BE2C (cell line): ENCODE measurements at places on chromosomes 1 and 21.

DNA sequence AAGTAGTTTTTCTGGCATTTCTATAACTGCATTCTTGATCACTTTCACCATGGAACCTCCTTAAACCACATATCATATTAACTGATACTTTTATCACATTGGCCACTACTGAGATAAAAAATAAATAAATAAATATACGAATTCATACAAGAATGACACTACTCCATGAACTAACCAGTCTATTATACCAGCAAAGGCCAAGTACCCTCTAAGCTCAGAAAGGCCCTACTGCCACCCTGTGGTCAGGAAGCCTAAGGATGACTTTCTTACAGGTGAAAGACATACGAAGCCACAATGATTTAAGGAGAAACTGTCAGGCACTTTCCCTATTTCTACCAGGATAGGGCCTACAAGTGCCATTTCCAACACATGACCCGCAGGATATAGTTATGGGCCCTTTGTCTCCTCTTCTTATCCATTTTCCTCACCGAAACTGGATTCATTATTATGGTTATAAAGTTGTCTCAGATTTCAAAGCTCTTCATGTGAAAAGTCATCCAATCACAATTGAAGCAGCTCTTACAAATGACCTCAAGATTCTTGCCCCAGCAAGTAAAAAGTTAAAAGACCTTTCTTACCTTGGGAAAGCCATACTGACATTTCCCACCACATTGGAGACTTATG lies 23.9 kb downstream of the DNAJC8 start:
- DNase-seq, result peak; percentile 47

DNA sequence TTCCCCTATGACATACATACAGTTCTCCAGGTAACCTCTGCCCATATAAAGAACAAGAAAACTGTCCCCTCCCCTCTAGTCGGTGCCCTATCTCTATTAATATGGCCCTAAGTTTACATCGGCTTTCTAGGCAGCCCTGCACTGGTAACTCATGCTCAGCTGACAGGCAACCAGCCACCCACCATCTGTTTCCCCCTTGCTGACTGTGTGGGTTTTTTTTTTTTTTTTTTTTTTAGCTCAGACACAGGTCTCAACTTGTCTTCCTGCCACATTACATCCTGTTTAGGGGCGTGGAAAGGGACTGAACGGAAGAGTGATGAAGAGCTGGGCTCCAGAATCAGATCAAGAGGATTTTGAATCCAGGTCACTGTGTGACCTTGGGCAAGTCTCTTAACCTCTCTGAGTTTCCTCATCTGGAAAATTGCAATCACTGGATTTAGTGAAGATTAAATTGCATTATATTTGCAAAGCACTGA lies 14.0 kb downstream of the LAPTM5 start:
- no peak for DNase-seq

DNA sequence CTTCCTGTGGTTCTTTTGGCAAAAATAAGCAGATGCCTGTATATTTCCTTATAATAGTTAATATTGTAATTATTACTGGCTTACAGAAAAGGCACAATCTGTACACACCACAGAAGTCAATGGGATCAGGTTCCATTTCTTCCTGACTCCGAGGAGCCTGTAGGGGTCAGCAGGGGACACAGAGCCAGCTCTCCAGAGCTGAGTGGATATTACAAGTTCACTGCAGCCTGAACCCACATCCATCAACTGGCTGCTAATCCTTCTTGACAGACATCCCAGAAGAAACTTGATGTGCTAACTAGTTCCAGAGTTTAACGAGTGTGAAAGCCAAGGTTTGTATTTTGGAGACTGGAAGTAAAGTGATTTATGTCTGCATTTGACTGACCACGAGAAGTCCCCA lies 203.8 kb downstream of the LMX1A start:
- DNase-seq, result no peak

DNA sequence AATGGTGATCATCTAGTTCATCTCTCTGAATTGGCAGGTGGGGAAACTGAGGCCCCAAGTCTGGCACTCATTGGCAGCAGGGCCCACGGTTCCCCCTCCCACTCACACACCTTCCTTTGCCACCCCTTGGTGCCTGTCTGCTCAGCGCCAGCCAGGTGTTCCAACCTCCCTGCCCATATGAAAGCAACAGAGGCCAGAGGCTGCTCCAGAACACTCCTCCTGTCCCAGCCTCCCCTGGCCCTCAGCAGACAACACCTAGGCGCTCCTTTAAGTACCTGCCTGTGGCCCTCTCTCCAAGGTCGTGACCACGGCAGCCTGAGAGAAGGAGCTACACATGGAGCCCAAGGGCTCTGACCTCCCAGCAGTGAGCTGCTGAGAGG lies 362.3 kb upstream of the VAMP3 start:
- no peak for DNase-seq

GRCh38 chr1:117093870-117094621 lies 27.5 kb downstream of the TRIM45 start:
- DNase-seq, result peak; percentile 5

- no peak for DNase-seq
Measured at GRCh38 chr1:245710961-245711903, 556.4 kb downstream of the KIF26B start.

DNA sequence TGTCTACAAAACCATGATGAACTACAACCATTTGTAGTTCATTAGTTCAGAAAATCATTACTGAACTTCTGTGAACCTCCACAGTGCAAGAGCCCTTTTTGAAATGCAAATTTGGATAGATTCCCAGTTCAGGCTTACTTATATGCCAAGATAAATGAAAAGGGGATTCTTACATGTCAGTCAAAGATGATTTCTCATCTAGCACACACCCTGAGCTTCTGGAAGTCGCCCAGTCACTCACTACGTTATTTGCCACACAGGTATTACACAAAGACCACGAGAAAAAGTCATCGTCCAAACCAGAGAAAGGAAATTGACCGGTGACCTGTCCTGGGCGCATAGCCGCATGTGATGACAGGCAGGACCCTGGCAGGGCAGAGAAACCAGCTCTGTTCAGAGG lies 41.8 kb downstream of the ETS2 start:
- no peak for DNase-seq

GRCh38 chr1:201119206-201120197 lies 7.3 kb upstream of the CACNA1S start:
- peak; percentile 60 for DNase-seq

- no peak for DNase-seq
Measured at GRCh38 chr1:161176468-161177111, 717 bp downstream of the B4GALT3 start.

DNA sequence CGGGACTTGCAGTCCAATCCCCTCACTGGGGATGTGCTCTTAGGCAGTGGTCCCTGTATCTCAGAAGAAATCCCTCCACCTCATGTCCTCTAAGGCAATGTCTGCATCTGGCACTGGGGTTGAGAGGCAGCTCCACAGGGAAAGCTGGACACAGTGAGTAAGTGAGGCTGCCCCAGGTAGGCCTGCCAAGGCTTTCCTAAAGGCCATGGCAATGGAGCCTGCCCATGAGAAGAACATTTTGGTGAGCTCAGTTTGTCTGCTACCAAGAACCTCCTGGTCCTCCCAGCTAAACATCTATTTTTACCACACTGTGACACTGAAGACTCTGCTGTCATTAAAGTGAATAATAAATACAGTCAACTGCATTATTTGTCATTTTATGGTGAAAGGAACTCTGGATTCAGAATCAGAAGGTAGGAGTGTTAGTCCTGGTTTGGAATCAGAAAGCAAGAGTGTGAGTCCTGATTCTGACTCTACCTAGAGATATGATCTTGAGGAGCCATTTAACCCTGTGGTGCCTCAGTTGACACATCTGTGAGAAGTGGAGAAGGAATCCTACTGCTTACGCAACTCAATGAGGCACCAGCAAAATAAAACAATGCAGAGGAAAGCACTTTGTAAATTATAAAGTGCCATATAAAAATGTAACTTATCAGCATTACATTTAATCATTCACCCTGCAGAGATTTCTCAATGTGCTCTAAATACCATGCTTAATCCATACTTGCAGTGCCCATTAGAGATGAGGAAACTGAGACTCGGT lies 41.0 kb downstream of the TBX15 start:
- no peak for DNase-seq

GRCh38 chr1:234724516-234725176 lies 114.7 kb upstream of the IRF2BP2 start:
- peak; percentile 78 for DNase-seq

GRCh38 chr1:232380596-232380995 lies 249.3 kb downstream of the SIPA1L2 start:
- DNase-seq, result no peak

GRCh38 chr1:212255705-212256307 lies 29.4 kb upstream of the PPP2R5A start:
- no peak for DNase-seq

- DNase-seq, result no peak
Measured at GRCh38 chr1:4528590-4528989, 125.8 kb upstream of the AJAP1 start.

GRCh38 chr1:47262787-47263413 lies 30.9 kb upstream of the TAL1 start:
- peak; percentile 19 for DNase-seq

- DNase-seq, result no peak
Measured at GRCh38 chr1:63921359-63921758, 147.5 kb downstream of the ROR1 start.

GRCh38 chr21:46572850-46573249 lies 32.0 kb downstream of the S100B start:
- DNase-seq, result no peak

DNA sequence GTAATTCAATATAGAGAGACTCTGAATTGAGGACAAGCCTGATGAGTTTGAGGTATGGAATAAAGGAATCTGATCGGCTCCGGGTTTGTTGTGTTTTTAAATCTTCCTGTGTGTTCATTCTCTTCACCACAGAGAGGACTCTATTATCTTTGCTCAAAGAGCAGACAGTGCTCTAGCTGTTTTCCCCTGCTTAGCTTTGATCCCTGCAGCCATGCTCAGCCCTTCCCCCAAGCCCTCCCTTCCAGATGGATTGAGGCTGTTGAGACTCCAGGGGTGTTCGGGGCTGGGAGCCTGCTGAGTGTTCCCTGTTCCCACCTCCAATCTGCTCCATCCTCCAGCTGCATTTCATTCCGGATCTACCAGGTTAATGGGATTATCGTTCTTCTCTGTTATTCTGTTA lies 74.2 kb upstream of the CXADR start:
- peak; percentile 31 for DNase-seq

DNA sequence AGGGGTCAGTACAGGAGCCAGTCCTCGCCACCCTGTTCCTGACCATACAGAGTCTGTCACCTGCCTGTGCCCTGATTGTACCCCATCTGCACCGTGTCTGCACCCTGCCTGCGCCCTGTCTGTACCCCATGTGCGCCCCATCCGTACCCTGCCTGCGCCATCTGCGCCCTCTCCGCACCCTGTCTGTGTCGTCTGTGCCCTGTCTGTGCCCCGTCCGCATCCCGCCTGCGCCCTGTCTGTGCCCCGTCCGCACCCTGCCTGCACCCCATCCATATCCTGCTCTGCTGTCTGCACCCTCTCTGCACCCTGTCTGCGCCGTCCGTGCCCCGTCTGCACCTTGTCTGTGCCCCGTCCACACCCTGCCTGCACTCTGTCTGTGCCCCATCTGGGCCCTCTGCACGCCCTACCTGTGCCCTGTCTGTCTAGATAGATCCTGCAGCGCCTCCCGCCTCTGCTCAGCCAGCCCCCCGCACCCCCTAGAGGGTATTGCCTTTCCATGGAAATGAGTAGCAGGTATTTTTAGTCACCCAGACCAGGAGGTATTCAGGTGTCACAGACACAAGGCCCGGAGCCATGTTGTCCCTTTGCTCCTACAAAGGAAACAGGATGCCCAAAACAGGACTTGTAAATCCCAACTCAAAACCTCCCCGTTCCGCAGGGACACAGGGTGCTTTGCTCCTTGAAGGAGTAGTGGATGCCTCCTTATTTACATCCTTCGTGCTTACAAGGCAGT lies 7.7 kb upstream of the NPHP4 start:
- DNase-seq, result no peak

- DNase-seq, result no peak
Measured at GRCh38 chr21:16590186-16590585, 860.4 kb downstream of the USP25 start.

DNA sequence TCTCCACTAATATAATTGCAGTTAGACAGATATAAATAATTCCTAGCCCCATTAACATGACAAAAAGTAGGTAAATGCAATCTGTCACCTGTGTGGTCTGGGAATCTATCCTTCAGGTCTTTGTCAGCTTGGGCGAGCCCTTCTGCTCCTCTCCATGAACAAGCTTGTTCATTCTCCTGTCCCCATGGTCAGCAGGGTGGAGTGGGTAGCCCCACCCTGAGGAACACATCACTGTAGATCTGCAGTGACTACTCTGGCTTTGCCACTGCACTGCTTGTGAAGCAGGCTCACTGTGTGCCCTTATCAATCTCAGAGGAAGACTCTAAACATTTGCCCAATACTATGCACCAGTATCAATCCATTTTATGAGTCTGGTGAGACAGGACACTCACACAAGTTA lies 279.0 kb downstream of the MATN1 start:
- no peak for DNase-seq

GRCh38 chr1:96509339-96509738 lies 212.2 kb upstream of the PTBP2 start:
- DNase-seq, result no peak

DNA sequence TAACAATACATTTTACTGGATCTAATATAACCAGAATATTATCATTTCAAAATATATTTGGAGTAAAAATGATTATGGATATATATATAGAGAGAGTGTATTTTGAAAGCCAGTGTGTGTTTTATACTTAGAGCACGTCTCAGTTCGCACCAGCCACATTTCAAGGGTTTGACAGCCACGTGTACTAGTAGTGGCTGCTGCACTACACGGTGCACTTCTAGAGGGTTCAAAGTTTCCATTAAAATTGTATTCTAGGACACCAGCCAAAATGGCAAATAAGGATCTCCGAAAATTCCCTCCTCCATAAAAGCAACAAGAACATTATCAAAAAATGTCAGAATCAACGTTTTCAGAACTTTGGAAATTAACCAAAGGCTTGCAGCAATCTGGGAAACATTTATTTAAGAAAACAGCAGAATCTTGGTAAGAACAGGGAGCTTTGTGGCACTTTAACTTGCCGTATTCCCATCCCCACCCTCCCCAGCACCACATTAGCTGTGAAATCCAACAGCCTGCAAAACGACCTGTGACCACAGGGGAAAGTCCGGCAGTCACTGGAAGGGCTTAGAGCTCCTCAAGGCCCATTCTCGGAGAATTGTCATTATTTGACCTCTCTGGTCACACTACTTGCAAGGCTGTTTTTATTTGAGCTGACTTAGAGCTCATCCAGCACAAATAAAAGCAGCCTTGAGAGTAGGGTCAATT lies 33.5 kb upstream of the MRPS6 start:
- DNase-seq, result no peak
